ENCODE measurements at places on chromosomes 12 and 14.

DNA sequence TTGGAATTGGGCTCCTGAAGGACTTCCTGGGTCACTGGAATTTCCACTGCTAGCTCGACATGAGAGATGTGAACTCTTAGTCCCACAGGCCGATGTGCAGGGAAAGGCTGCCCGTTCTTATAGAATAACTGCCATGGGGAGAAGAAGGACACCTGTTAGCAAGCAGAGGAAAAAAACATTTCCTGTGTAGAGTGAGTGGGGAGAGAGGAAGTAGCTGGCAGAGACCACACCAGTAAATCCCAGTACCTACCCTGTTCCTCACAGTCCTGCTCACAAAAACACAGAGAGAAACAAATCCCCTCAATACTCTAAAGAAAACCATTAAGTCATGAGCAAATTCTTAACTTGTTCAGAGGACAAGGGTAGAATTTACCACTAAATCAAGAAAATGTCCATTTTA lies 29.5 kb downstream of the AREL1 start:
- DNase-seq: no peak

DNA sequence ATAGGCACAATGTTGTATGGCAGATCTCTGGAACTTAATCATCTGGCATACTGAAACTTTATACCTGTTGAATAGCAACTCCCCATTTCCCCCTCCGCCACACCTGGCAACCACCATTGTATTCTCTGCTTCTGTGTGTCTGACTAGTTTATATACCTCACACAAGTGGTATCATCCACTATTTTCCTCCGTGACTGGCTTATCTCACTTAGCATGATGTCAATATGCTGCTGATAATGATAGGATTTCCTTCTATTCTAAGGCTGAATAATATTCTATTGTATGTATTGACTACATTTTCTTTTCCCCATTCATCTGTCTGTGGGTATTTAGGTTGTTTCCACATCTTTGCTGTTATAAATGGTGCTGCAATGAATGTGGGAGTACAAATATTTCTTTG lies 21.5 kb downstream of the BRMS1L start:
- no peak for DNase-seq

- DNase-seq: no peak
Measured at GRCh38 chr12:79347866-79348265, 342.9 kb downstream of the PAWR start.

DNA sequence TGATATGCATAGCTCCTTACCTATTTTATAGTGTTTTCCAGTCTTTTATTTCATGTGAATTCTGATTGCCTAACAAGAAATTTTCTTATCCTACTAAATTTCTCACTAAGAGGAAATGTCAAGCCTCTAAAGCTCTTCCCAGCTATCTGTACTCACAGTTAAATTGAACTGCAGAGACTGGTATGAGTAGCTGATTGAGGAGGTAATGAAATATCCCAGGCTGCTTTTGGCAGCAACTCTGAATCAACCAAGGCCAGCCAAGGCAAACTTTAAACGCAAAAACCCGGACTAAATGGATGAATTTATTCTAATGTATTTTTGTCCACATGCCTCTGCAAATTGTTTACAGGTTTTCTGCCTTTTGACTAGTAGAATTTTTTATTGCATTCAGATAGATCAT lies 119.1 kb upstream of the PMCH start:
- no peak for DNase-seq

- DNase-seq: no peak
Measured at GRCh38 chr14:65478596-65478995, 66.1 kb downstream of the FUT8 start.

- DNase-seq: peak; percentile 66
Measured at GRCh38 chr12:26523708-26524150, 309.3 kb downstream of the ITPR2 start.

- no peak for DNase-seq
Measured at GRCh38 chr14:92917956-92918355, 5.0 kb upstream of the CHGA start.

GRCh38 chr14:20455355-20456300 lies 602 bp downstream of the APEX1 start:
- DNase-seq: peak; percentile 94

GRCh38 chr12:70837026-70837425 lies 83.5 kb downstream of the PTPRR start:
- no peak for DNase-seq

GRCh38 chr12:54147186-54147585 lies 41.6 kb downstream of the SMUG1 start:
- DNase-seq: no peak

DNA sequence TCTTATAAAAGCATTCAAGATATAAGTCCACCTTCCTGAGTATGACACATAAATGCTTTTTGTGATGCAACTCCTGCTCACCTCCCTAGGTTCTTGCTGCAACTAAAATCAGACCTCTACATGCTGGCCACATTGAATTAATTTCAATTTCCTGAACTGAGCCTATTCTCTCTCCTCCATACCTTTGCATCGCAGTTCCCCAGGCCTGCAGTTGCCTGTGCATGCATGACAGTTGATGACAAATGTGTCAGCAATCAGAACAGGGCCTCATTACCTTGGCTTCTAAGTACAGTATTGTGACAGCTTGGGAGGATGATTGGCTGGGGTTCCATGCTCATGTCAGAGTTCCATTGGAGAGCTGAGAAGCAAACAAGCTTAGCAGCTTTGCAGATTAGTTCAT lies 3.9 kb upstream of the TM7SF3 start:
- peak; percentile 97 for DNase-seq

GRCh38 chr12:64004641-64005040 lies 160.1 kb downstream of the SRGAP1 start:
- no peak for DNase-seq

DNA sequence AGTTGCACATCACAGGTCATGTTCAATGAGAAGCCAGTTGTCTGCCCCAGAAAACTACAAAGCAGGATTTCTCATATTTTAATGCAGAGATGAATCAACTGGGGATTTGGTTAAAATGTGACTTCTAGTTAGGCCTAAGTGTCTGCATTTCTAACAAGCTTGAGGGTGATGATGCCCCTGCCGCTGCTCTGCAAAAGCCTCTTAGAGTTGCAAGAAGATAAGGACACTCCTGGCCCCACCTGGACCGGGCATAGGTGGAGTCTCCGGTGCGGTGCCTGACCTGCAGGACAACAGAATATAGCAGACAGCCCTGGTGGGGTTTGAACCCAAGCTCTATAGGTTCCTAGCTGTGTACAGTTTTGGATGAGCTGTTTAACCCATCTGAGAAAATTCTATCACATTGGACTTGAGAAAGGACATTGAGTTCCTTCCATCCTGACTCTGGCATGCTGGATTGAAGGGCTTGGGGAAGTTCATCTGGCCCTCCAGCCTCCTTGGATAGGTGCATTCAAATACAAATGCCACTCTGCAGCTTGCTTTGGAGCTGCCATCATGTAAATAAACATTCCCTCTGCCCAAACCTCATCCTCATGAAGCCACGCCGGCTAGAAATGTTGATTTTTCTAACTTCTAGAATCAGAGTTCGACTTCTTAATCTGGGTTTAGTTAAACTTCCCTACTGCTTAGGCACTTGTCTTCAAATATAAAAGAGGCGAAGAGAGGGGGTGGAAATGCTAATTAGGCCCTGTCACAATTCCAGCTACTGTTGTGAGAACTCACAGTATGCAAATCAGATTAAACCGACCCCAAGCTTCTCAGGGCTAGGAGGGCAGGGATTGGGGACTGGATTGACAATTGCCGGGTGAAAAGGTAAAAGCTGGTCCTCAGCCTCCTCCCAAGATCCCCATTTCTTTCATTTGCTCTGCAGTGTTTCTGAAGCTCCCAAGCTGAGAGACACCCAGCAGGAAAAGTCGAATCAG lies 1225.6 kb downstream of the VRK1 start:
- no peak for DNase-seq

DNA sequence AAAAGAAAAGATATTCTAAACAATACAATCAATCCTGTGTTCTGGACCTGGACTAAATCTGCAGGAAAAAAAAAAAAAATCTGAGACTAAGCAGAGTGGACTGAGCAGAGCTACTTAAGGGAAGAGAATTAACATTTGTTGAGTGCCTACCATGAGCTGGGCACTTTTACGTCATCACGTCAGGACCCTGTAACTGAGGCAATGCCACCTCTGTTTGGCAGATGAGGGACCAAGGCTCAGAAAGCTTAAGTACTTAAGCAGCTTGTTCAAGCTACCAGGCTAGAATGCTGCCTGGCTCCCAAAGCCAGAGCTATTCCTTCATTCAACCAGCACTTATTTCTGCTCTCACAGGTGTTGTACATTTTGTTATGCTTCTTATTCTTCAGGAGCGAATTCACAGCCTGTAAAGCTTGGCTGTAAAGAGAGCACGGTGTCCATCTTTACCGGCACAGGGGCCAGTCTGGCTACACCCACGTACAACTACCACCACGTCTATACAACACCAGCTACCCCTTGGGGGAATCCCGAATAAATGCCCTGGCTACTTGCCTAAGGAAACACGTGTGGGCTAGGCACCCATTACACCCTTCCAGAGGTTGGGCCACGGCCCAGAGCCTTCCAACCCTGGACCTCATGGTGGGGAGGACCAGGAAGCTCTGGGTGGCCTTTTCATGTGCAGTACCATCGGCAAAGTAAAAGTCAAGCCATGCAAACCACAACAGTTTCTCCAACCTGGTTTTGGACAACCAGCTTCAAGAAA lies 27.0 kb downstream of the TMCC3 start:
- peak; percentile 21 for DNase-seq

- peak; percentile 56 for DNase-seq
Measured at GRCh38 chr12:113818833-113819232, 147.3 kb downstream of the RBM19 start.

DNA sequence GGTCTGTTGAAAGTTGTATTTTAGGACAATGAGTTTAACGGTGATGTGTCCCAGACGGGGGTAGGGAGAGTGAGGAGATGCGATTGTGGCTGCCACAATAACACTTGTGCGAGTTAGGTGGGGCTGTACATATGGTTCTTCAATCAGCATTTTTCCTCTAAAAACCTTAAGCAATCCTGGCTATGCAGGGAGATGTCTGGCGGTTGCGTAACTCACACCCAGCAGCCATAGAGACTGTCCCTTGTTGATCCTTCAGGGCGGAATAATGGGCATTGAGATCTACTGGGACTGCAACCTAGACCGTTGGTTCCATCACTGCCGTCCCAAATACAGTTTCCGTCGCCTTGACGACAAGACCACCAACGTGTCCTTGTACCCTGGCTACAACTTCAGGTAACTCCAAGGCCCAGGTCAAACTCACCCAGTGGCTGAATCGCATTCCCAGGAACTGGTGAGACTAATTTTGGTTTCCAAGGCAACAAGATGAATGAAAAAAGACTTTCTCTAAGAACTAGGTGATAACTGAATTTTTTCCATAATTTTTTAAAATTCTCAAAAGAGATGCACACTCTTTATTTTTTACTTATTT lies 34.6 kb downstream of the P2RX7 start:
- DNase-seq: no peak

GRCh38 chr12:60822580-60822979 lies 1226.8 kb downstream of the SLC16A7 start:
- DNase-seq: no peak

GRCh38 chr14:43729143-43729542 lies 777.9 kb downstream of the FSCB start:
- no peak for DNase-seq

GRCh38 chr12:52036587-52037171 lies 14.6 kb upstream of the NR4A1 start:
- DNase-seq: peak; percentile 83

DNA sequence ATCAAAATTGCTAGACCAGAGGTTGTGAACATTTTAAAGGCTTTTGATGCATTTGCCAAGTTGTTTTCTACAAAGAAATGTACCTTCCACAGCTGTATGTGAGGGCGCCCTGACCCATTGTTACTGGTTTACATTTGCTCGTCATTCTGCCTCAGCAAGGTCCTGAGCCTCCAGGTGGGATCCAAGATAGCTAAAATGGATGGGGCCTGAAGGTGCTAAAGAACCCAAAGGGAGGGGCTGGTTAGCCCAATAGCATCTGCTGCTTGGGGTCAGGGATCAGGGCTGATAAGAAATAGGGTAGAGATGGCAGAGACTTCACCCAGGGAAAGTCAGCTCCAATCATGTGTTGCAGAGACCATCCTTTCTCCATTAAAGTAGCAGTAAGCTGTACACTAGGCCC lies 43.1 kb downstream of the GALNT16 start:
- no peak for DNase-seq

DNA sequence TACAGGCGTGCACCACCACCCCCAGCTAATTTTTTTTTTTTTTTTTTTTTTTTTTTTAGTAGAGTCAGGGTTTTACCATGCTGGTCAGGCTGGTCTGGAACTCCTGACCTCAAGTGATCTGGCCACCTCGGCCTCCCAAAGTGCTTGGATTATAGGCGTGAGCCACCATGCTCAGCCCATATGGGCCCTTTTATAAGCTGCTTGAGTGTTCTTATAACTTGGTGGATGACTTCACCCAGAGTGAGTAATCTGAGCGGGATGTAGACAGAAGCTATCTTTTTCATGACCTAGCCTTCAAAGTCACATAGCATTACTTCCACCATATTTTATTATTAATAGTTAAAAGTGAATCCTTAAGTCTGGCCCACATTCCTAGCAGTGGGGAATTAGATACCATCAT lies 16.4 kb downstream of the BBOF1 start:
- DNase-seq: peak; percentile 18

DNA sequence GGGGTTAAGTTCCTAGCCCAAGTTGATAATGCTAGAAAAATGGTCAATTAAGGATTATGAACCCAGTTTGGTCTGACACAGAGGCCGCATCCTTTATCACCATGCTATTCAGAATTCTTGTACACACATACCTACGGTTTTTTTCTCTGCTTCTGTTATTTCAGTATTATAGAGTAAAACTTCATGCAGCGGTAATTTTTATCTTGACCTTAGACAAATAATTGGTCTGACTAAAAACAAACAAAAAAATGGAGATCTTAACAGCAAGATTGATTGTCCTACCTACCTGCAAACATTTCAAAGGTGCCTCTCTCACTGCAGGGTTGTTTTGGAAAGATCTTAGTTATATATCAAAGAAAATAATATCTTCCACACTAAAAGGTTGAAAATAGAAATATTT lies 201.9 kb upstream of the PRICKLE1 start:
- no peak for DNase-seq

- no peak for DNase-seq
Measured at GRCh38 chr12:26150736-26151450, 26.1 kb upstream of the BHLHE41 start.

DNA sequence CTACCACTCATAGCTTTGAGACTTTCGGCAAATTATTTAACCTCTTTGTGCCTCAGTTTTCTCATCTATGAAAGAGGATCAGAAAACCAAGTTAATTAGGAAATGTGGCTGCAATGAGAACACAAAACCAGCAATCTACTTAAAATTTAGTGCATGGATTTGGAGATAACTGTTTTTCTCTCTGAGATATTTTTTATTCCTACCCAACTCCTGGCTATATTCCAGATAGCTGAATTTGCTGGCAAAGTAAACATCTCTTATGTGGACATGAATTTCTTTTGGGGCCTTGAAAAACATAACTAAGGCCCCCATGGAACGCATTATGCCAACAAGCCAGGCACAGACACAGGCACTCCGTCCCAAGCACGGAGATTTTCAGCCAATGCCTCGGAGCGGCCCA lies 53.4 kb upstream of the FOXN3 start:
- DNase-seq: no peak

- no peak for DNase-seq
Measured at GRCh38 chr14:99745307-99745951, 47.8 kb upstream of the EML1 start.

- no peak for DNase-seq
Measured at GRCh38 chr12:46276756-46277155, 7.9 kb upstream of the SLC38A1 start.

- no peak for DNase-seq
Measured at GRCh38 chr12:20404576-20405346, 36.4 kb downstream of the PDE3A start.

GRCh38 chr14:96525452-96525851 lies 23.3 kb downstream of the PAPOLA start:
- DNase-seq: no peak

- DNase-seq: no peak
Measured at GRCh38 chr14:29821242-29821641, 106.4 kb downstream of the PRKD1 start.
